ENCODE measurements at places on chromosomes 16 and 17.

DNA sequence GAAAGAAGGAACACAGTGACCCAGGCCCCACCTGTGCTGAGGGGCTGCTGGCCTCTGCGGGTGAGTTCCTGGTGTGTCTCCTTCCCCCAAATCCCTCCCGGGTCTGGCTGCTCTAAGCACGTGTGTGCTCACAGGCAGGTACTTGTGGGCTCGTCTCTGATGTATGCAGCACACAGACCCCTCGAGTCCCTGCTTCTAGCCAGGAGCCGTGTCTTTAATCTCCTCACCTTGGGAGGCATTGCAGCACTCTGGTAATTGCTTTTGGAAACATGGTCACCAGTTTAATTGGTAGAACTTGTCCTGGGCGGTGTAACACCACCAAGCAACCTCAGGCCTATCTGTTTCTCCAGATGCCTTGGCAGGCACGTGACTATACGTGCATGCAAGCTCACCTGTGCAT lies 8.8 kb upstream of the RPL38 start:
- DNase-seq: no peak

DNA sequence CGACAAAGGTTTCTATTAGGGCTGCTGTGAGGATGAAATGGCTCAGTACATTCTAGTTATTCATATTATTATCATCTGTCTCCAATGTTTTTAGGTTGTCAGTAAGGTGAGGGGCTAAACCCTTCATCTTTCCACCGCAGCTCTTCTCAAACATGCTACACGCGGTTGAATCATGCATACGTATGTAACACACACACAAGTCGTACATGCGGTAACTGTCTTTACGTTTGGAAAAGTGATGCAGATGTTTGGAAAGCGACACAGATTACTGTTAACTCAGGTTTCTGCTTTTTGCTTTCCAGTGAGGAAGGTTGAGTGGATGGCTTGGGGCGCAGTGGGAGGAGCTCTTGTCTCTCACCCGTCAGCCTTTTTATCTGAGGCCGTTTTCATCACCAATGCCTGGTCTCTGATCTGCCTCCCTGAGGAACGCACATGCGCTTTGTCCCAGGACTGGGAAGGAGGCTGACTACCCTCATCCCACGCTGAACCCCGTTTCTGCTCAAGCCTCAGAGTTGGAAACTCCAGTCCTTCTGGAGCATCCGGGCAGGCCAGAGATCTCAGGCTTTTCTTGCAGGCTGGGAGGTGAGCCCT lies 3.2 kb upstream of the FOXL1 start:
- DNase-seq: no peak

- DNase-seq: no peak
Measured at GRCh38 chr16:25501530-25502255, 190.1 kb upstream of the HS3ST4 start.

DNA sequence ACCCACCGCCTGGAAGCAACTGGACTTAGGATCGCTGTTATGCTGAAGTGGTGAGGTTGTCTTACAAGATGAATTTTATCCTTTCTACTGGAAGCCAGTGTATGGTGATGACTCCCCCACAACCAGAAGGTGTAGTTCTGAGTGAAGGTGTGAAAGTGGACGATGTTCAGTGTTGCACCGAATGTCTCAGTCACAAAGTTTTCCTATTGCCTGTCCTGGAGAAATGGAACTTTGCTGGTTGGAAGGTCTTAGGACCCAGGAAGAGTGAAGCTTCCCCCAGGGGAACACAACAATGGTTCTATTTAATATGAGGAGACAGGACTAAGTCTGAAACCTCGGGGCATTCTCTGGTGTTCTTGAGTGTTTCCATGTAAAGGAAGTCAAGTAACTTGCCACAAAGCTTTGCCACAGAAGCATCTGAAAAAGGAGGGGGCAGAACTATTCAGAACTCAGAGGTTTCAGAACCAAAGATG lies 44.2 kb downstream of the USP22 start:
- DNase-seq: no peak

GRCh38 chr16:3474136-3474779 lies 21.0 kb downstream of the C16orf90 start:
- no peak for DNase-seq

DNA sequence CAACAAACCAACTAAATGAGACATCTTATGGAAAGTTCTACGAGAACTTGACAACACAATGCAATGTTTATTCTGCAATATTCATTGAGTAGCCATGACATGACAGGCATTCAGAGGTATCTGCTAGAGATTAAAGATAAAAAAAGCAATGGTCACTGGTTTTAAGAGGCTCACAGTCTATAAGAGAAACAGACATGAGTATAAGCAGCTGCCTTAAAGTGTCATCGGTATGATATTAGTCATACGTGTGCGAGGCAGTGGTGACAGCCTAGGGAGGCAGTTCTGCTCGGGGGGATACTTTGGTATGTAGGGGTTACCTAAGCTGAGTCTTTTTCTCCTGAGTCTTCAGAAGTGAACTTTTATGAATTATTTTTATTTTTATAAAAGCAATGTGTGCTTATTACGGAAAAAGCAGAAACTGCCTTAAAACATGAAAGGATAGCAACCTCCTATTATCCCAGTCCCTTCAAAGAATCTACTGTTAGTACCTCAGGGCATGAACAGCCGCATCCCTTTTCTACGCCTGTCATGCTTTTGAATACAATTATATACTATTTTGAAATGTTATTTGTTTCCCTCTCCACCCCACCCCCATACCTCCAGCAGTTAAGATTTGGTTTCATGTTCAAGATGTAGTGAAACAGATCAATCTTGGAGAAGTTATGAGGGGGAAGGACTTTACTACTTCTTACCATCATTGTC lies 7.7 kb downstream of the ST6GALNAC1 start:
- DNase-seq: no peak

- DNase-seq: no peak
Measured at GRCh38 chr16:67378642-67379041, 14.7 kb downstream of the TPPP3 start.

DNA sequence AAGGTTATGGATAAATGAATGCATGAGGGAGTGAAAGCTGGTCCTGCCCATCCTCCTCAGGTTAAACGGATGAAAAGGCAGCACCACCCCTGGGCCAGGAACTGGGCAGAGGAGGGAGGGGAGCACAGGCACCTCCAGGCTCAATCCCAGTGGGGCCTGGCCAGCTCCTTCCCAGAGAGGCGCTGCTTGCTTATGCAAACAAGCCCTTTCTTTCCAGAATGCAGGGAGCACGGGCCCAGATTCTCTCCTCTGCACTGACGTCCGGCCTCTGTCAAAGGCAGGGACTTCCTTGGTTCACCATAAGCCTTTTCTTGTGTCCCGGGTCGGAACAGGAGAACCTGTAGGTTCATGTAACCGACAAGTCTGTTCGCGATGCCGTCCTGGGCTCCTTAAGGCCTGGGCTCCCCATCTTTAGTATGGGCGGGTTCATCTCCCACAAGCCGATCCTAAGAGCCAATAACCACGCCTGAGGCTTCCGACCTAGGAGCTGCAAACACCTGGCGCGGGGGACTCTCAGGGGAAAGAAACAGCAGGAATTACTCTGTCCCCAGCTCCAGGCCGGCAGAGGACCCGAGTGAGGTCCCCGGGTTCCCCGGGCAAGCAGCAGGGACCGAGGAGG lies 16.3 kb downstream of the ENPP7 start:
- no peak for DNase-seq

DNA sequence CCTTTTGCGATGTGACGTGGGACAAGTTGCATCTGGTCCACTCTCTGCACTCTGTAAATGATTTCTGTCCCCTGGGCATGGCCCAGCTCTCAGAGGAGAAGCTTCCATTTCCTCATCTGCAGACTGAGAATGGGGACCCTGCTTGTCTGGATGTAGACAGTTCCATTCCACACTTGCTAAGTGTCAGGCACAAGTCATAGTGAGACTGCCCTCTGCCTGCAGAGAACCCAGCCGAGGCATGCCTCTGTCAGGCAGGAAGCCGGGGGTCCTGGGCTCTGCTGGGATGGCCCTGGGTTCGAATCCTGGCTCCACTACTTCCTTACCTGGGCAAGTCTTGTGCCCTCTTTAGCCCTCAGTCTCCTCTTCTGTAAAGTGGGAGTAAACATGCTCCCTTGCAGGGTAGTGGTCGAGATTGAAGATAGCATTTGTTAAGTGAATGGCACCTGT lies 4.1 kb downstream of the MAP2K3 start:
- peak; percentile 50 for DNase-seq

GRCh38 chr17:1918346-1919162 lies 88.7 kb downstream of the RPA1 start:
- DNase-seq: no peak

DNA sequence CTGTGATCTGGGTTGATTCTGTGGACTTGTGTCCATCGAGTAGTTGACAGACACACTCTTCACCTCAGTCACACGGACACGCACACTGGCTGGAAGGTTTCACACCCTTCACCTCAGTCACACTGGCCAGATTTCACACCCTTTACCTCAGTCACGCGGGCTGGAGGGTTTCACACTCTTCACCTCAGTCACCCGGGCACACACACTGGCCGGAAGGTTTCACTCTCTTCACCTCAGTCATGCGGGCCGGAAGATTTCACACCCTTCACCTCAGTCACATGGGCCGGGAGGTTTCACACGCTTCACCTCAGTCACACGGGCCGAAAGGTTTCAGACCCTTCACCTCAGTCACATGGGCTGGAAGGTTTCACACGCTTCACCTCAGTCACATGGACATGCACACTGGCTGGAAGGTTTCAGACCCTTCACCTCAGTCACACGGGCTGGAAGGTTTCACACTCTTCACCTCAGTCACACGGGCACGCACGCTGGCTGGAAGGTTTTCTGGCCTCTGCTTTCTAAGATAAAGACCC lies 96.2 kb downstream of the PGS1 start:
- no peak for DNase-seq

DNA sequence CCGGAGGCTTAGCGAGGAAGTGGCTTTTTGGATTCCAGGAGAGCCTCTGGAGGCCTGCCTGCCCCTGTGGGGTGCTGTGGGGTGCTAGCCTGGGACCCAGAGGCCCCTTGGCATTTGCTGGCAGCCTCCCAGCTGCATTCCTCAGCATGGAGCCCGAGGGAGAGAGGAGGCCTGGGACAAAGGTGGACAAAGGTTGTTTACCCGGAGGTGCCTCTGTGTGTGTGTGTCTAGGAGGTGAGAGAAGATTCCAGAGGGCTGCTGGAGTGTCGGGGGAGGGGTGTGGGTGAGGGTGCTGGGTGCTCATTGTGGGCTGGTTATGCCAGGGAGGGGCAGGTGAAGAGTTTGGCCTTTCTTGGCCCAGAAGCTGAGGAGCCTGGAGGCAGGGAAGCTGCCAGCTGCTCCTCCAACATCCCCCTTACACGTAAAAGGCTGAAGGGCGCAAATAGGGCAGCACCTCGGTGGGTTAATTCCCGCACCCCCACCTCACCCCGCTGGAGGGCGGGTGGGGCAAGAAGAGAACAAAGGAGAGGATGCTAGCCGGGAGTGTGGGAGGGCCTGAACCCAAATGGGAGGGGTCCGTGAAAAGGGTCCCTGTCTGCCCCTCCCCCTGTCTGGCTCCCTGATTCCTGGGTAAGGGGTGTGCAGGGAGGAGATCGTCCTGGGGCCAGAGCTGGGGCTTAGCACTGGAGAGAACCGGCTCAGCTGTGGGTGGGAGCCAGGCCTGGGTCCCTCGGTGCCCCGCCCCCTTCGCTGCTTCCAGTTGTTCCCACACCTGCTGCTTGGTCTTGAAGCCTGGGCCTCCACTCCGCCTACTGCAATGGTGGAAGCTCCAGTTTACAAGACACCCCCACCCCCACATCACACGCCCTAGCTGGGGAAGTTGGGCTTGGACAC lies 9.9 kb downstream of the HEXIM2 start:
- peak; percentile 48 for DNase-seq

GRCh38 chr16:86516623-86517003 lies 6.3 kb downstream of the FOXF1 start:
- no peak for DNase-seq

DNA sequence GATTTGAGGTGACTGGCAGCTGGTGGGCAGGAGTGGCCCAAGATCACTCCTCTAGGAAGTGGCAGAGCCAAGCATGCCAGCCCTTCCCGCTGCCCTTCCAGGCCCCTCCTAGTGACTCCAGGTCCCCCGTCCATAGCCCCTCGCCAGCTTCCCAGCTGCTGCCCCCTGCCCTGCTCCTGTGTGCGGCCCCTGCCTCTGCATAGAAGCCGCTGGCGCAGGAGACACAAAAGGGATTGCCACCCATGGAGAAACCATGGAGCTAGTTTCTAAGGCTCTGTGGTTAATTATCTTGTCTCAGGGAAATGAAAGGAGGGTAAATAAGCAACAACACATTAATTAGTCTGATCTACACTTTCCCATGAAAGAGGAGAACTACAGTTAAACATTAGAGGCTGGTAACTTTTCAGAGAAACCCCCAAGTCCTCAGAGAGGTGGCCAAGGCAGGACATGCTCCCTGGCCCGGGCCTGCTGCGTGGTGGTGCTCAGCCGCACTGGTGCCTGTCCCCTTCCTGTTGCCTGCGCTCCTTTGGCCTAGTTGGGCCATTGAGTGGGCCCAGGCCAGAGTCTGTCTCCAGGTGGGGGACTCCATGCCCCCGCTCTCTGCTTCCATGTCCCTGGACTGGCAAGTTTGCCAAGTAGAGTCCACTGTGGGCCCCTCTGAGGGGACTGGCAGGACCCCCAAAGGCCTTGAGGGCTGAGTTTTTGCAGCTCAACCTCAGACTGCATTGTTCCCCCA lies 65.2 kb downstream of the PRMT7 start:
- DNase-seq: no peak

DNA sequence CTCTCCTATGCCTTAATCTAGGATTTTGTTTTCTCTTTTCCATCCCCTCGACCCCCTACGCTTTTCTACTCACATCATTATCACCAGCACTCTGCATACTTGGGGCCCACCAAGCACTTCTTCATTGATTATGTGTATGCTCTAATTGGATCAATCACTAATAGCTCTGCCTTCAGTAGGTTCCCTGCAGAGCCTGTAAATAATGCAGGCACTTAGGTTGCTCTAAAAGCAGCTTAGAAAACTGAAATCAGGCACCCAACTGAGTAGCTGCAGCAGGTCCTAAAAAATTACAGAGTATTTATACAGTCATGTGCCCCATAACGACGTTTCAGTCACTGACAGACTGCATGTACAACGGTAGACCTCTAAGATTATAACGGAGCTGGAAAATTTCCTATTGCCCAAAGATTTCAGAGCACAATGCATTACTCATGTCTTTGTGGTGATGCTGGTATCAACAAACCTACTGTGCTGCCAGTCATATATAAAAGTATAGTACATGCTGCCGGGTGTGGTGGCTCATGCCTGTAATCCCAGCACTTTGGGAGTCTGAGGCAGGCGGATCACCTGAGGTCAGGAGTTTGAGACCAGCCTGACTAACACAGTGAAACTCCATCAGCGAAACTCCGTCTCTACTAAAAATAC lies 280.4 kb downstream of the HS3ST3B1 start:
- no peak for DNase-seq

DNA sequence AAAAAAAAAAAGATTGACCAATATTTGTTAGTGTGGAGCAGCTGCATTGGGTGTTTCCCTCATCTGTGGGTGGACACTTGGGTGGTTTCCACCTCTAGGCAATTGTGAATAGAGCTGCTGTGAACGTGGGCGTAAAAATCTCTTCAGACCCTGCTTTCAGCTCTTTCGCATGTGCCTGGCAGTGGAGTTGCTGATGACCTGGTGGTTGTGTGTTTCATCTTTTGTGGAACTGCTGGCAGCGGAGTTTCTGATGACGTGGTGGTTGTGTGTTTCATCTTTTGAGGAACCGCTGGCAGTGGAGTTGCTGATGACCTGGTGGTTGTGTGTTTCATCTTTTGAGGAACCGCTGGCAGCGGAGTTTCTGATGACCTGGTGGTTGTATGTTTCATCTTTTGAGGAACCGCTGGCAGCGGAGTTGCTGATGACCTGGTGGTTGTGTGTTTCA lies 21.4 kb downstream of the ZC3H18 start:
- DNase-seq: peak; percentile 97
